Stimulated activated CD4-positive, alpha-beta T cell treated with anti-CD3 and anti-CD28 coated beads, Interleukin-1b, Interleukin-23, amount 100 ng/mL, for 48 hours (primary cell): ENCODE measurements at places on chromosomes 6 and 20.

- DNase-seq = no peak
Observed at GRCh38 chr6:107786709-107787588, 37.2 kb downstream of the SCML4 start.

GRCh38 chr6:37451441-37452193, 18.6 kb downstream of the CMTR1 start:
- no peak for DNase-seq

- DNase-seq = no peak
Observed at GRCh38 chr20:63834491-63834880, 3.4 kb upstream of the ZBTB46 start.

DNA sequence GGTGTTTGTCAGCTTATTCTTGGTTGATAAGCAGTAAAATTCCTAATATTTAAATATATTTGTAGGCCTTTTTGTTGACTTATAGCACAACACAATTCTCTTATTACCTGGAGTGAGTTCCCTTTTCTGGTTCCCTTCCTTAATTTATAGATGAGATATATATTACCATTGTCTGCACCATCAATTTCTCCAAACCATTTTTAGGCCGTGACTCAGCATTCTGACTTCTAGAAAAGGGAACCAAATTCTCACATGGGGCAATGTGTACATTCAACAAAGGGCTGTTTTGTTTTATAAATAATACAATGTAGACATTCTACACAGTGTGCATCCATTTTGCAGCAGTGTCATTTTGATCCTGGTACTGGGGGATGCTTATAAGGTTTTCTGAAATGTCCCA, 52.8 kb downstream of the NCOA7 start:
- DNase-seq = no peak

GRCh38 chr6:104595311-104595820, 264.4 kb downstream of the HACE1 start:
- DNase-seq = no peak

GRCh38 chr6:41236276-41236675, 8.1 kb downstream of the TREML4 start:
- DNase-seq = no peak

- DNase-seq = no peak
Observed at GRCh38 chr20:59580146-59580946, 24.0 kb upstream of the PHACTR3 start.

DNA sequence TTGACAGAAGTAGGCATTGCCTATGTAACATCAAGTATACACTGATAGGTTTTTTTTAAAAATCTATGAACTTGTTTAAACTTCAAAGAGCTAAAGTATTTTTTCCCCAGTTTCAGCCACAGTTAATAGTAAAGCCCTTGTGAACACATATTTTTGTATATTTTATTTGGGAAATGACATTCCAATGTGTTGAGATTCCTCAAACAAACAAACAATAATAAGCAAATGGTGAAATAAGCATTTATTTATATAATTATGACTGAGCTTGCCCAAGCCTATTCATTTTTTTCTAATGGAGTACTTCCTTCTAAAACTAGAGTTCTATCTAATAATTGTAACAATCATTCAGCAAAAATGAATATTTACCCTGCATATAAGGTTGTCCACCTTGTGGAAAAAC, 12.5 kb downstream of the SYCP2 start:
- no peak for DNase-seq

DNA sequence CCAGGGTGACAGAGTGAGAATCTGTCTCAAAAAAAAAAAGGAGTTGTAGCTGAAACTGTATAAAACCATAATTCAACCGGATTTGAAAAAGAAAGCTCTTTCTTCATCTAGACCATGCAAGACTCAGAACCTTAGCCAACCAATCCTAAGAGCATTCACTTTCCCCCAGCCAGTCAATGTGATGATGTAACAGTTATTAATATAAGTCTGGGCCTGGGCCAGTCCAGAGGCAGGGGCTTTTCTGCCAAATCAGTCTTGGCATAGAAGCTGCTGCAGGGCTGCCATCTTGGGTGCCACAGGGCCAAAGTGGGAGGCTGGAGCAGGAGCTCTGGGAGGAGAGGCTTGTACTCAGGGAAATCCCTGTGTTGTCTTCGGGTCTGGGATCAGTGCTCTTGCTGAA, 288.4 kb downstream of the CLIC5 start:
- no peak for DNase-seq

DNA sequence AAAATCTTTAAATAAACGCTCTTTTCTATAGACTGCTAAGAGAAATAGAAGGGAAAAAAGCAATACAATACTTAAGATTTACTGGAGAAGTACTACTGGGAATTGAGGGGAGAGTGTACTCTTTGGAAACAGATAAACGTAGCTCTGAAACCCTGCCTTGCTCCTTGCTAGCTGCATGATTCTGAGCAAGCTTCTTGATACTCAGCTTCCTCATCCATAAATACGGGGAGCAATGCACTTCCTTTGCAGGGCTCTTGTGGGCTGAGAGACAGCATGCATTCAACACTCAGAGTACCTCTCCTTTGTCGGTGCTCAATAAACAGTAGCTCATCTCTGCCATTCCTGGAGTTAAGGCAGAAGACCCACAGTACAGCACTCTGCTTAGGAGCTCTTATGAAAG, 159.7 kb downstream of the BTBD9 start:
- no peak for DNase-seq

DNA sequence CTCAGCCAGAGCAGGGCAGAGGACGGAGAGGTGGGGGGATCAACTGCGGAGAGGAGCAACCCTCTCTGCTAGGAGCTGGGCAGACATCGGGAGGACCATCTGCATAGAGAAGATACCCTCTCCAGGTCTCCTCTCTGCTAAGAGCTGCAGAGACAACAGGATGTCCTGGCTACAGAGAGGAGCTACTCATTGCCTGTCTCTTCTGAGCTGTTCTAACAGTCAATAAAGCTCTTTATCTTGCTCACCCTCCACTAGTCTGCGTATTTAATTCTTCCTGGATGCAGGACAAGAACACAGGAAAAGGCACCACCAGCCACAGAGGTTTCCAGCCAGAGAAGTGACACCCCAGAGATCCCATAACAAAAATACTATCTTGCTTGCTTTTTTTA, 871.1 kb upstream of the GJE1 start:
- DNase-seq = no peak
